ENCODE measurements at places on chromosomes 7 and 10. TPM values are rescaled to one million over a fixed set of nuclear protein-coding genes. Genes with fewer than 3 reads are reported as not detected.

DNA sequence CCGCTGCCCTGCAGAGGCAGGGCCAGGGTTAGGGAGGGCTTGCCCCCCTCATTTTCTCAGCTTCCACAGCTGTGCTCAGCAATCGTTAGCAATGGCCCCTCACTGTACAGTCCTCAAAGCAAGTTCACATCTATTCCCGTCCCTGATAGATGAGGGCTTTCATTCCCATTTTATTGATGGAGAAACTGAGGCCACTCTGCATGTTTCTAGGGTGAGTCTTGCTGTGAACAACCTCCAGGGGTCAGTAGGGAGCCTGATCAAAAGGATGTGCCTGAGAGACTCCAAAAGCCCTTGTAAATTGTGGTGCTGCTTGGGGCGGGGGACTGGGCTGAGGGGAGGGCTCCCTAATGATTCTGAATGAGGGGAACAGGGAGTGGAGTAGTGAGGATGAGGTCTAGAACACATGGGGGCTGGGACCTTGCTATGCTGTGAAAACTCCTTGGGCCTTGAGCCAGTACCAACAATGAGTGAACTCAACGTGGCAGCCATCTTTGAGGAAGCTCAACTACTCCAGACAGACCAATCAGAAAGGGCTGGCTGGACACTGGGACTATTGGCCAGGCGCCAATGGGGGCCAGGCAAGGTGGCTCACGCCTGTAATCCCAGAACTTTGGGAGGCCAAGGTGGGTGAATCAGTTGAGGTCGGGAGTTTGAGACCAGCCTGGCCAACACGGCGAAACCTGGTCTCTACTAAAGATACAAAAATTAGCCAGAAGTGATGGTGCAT lies 6.7 kb upstream of the GRIFIN start:
- DNase-seq, result no peak

DNA sequence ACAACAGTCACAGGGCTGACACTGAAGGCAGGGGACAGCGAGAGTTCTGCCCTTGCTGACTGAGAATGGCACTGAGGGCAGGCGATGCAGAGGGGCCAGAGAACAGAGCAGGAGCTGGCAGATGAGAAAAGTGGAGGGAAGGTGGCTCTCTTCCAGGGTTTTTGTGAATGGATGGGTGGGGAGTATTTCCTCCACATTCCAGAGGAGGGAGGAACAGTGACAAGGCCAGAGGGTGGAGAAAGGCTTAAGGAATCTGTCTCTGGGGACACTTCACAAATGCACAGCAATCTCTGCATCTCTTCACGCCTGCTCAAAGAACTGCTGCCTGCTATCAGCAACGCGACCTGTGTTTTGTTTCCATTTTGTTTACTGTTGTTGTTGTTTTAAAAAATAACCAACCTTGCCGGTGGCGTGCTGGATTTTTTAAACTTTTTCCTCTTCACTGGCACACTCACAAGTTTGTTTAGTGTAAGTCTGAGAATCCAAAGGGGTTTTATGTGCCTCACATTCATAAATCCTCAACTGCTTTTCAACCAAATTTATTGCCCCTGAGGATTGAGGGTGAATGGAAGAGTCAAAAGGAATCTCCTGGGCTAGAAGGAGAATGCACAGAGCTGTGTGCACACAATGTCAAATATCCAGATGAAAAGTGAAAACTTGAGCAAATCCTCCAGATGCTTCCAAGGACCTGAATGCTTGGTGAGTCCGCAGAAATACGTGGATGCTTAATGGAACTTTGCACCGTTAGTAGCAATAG lies 129.3 kb downstream of the GLI3 start:
- no peak for DNase-seq

DNA sequence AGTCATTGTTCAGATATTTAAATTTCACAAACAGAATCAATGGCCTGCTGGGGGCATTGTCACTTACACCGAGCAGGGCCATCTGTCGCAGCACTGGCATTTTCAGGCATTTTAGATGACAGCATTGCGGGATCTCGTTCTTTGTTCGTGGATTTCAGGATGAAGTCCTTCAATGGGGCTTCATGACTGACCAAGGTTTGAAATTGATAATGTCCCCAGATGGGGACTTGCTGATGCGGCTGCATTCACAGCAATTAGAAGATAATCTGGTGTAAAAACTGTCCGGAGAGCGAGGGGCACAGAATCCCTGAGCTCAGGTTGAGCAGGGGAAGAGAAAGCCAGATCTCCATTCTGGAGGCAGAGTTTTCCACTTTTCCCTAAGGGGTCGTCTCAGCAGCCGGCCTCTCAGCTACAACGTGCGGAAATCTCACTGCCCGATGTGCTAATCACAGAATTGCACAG lies 1.9 kb upstream of the C7orf33 start:
- no peak for DNase-seq

RBP3 gene
- 0.15 TPM for polyA plus RNA-seq

All from right renal cortex interstitium (tissue), 3 donors.